ENCODE measurements at places on chromosomes 6 and 20.

DNA sequence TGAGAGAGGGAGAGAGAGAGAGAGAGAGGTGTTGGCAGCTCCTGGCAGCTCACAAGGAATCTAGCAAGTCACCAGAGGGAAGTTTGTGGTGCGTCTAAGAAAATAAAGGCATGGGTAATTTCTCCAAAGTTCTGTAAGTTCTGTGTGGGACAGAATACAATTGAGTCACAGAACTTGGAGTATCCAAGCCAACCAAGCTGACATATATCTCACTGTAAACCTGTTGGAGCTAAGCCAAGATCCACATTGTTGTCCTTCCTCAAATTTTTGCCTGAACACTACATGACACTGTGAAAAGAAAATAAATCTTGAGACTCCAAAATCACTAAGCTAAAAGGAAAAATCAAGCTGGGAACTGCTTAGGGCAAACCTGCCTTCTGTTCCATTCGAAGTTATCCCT is 436.7 kb downstream of the MEI4 start:
- DNase-seq, result no peak

DNA sequence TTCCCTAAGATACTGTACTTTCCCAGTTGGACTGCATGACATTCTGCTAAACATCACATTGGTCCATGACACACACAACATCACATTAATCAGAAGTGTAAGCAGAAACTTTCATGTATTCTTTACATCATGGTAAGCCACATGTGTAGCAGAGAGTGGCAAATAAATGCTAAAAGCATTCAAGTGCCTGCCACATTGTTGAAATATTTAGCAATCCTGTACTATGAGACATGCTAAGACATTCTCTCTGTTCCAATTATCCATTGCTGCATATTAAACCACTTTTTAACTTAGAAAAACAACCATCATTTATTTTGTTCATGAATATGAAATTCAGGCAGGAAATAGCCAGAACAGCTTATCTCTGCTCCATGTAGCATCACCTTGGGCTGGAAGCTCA is 207.7 kb upstream of the GJE1 start:
- no peak for DNase-seq

DNA sequence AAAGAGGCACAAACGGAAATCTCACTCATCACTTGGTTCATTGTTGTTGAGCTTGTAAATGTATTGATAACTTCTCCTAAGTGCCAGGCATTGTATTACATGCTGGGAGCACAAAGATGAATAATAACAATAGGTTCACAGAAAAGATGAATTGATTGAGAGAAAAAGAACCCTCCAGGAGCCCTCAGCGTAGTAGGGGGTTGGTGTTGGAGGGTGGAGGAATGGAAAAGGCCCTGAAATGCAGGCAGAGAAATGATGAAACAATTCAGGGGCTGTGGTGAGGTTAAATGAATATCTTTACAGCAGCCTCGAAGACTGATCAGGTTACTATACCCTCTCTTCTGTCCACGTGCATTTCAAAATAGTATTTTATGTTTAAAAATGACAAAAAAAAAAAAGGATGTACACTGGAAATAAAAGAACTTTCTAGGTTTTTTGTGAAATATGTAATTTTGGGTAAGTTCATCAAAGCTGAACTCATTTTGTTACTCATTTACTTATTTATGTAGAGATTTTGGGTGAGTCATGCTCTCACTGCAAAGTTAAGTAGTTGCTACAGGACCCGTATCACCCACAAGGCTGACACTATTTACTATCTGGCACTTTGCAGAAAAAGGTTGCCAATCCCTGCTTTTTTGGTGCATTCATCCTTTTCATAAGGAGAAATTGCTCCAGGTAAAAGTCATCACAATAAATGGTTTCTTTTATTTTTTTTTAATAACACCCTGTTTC is 277.3 kb downstream of the ZNF217 start:
- DNase-seq, result no peak

DNA sequence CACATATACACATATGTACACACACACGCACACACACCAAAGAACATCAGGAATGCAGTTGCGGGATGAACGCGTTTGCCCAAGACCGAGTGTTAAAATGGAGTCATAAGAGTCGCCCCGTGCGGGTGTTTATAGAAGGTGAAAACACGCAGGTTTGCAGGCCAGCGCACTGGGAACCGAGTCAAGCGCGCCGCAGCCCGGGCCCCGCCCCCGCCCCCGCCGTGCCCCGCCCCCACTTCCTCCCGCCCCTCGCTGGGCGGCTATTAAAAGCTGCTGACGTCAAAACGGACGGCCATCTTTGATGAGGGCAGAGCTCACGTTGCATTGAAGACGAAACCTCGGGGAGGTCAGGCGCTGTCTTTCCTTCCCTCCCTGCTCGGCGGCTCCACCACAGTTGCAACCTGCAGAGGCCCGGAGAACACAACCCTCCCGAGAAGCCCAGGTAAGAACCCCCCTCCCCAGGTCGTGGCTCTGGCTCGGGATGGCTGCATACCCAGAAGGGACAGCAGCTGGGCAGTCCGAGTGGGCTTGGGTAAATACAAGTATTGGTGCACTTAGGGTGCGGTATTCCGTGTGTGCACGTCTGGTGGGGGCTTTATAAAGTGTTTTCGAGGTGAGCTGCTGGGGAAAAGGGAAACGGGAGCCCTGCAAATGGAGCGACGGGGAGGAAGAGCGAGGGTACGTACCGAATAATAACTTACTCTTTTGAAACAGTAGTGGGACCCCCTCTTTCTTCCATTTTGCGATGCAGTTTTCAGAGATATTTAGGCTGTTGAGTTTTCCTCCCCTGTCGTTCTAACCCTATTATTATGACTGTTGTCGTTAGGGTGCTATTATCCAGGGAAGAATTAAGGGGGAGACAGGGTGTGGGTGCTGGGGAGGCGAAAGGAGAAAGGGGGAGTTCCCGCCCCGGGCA is at the start of gene SNAP25:
Gene SNAP25, plus strand, starts transcription at position 295 of the 916 bp plus-strand sequence. CDS start 56,662 bp downstream, outside the sequence.
- peak; percentile 29 for DNase-seq

- DNase-seq, result no peak
Observed at GRCh38 chr6:79042799-79043126, 35.3 kb downstream of the PHIP start.

- DNase-seq, result no peak
Observed at GRCh38 chr6:149266659-149267058, 50.9 kb upstream of the TAB2 start.

- DNase-seq, result peak; percentile 95
Observed at GRCh38 chr20:2651772-2652723, at the start of gene NOP56. NOP56 (plus strand) TSS chr20:2652632; CDS start chr20:2652661, 29 bp downstream.

- peak; percentile 44 for DNase-seq
Observed at GRCh38 chr20:25623225-25623735, 534 bp downstream of the NANP start.

GRCh38 chr6:119444642-119445557 is 95.3 kb upstream of the MAN1A1 start:
- no peak for DNase-seq

GRCh38 chr6:33576668-33577067 is 3.4 kb downstream of the BAK1 start:
- no peak for DNase-seq

DNA sequence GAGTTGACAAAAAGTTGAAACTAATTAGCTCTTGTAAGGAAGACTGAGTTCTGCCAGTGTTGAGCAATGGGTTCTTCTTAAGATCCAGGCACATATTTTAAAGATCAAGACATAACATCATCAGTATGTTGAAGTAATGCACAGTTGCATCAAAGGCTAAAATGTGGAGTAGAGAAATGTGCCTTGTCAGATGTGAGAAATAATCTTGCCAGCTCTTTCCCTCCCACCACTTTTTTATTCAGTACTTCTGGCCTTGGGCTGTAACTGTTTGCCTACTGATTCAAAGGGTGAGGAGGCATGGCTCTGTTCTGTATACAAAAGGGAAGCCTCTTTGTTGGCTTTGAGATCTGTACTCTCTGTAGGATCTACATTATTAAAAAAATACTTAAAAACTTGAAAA is 13.1 kb downstream of the PKIB start:
- DNase-seq, result no peak

- no peak for DNase-seq
Observed at GRCh38 chr20:23009636-23010035, 25.5 kb upstream of the SSTR4 start.

DNA sequence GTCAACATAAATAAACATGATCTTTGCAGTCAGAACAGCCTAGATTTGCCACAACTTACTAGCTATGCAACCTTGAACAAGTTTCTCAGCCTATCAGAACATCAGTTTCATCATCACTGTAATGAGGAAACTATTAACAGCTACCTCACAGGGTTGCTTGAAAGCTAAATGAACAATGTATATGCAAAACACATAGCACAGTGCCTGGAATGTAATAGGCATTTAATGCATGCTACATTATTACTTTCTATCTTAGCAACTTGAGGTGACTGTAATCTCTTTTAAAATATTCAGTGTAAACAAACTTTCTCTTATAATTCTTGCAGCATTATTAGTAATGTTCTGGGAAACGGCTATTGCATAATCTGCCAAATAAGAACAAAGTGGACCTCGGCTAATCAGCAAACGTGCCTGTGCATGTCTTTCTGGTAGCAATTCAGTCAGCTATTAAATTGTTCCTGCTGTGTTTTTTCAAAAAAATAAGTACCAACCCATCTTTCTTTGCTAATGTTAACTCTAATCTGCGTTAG is 61.5 kb downstream of the SYNE1 start:
- DNase-seq, result no peak

DNA sequence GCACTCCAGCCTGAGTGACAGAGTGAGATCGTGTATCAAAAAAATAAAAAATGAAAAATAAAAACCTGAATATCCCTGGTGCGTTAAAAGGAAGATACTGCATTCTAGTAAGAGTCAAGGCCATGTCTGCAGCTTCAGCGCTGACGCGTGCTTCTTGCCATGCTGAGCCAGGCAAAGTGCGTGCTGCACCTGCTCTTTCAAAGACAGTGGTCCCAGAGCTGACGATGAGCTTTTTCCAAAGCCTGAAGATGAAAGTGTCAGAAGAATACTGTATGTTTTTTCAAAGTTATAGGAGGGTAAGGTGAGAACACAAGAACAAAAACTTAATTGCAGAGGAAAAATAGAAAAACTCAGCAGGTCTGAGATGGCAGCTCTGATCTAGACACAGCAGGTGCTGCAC is 115.1 kb downstream of the RNASET2 start:
- no peak for DNase-seq

- no peak for DNase-seq
Observed at GRCh38 chr6:109013656-109014305, 80.9 kb downstream of the SESN1 start.

- no peak for DNase-seq
Observed at GRCh38 chr6:163655217-163656121, 241.0 kb downstream of the QKI start.

GRCh38 chr20:17992847-17993513 is 24.2 kb downstream of the MGME1 start:
- no peak for DNase-seq
